Ecto neural progenitor cell (in vitro differentiated cells): ENCODE measurements at places on chromosomes 5 and 9.

DNA sequence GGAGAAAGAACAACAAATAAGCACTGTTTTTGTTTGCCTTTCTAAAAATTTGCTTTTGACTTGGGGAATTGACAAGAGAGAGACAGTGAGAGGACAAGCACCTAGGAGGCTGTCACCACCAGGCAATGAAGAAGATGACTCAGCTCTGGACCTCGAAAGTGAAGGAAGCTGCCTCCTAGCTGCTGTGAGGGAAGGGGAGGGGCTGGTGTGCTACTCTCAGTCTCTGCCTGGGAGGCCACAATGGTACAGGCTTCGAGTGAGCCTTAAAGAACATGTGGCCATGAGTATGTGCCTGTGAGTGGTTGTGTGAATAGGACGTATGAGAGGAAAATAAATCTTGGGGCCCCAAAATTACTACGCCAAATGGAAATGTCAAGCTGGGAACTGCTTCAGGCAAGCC, 7.1 kb upstream of the PLK2 start:
- DNase-seq = no peak

DNA sequence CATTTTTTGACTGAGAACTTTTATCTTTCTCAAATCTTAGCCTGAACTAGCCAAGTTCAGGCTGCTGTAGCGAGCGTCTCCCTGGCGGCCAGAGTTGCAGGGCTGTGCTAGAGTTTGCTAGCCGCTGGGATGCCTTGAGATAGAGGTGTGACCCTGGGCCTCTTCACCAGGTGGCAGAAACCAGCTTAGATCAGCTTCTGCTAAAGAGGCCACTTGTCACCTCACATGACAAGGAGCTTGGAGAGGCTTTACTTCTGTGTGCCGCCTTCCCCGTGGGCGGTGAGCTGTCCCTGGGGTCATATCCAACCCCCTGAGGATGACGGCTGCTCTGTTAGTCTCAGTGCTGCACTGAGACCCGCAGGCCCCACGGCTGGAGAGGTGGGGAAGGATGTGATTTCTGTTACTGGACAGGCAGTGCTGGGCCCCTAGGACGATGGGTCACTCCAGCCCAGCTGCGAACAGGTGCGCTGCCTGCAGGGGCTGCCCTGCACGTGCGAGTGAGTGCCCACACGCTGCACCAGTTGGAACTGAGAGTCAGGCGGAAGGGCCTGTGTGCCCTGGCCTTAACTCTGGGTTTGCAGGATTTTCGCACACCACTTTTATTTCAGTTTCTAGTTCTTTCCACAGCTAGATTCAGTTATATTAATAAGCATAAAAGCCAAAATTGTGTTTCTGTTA, 63.8 kb downstream of the EHMT1 start:
- DNase-seq = no peak

GRCh38 chr5:126357585-126358342, 65.4 kb upstream of the GRAMD2B start:
- no peak for DNase-seq

- peak; percentile 61 for DNase-seq
Measured at GRCh38 chr5:10590226-10590999, 26.5 kb downstream of the ANKRD33B start.

DNA sequence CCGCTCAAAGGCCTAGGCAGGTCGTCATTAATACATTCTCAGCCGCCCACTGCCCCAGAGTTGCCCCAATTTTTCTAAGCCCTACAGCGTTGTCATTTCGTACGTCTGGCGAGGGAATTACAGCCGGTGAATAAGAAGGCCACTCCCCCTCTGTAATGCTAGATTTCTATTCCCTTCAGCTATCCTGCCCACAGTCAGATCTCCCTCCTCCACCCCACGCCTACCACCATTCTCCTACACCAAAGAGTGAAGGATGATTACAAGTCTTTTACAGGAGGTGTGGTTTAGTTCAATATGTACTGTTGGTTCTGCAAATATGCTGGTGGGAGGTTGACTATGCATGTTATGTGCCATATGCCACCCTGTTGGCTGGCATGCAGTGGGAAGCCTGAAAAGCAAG, 83.7 kb upstream of the SMIM15 start:
- no peak for DNase-seq

- DNase-seq = no peak
Measured at GRCh38 chr5:5481206-5481605, 58.7 kb downstream of the ICE1 start.

- DNase-seq = no peak
Measured at GRCh38 chr5:23466401-23466912, 41.0 kb upstream of the PRDM9 start.

GRCh38 chr5:77028631-77029375, 1.4 kb upstream of the AGGF1 start:
- DNase-seq = no peak

GRCh38 chr5:148791334-148791667, 35.1 kb upstream of the ADRB2 start:
- DNase-seq = no peak

DNA sequence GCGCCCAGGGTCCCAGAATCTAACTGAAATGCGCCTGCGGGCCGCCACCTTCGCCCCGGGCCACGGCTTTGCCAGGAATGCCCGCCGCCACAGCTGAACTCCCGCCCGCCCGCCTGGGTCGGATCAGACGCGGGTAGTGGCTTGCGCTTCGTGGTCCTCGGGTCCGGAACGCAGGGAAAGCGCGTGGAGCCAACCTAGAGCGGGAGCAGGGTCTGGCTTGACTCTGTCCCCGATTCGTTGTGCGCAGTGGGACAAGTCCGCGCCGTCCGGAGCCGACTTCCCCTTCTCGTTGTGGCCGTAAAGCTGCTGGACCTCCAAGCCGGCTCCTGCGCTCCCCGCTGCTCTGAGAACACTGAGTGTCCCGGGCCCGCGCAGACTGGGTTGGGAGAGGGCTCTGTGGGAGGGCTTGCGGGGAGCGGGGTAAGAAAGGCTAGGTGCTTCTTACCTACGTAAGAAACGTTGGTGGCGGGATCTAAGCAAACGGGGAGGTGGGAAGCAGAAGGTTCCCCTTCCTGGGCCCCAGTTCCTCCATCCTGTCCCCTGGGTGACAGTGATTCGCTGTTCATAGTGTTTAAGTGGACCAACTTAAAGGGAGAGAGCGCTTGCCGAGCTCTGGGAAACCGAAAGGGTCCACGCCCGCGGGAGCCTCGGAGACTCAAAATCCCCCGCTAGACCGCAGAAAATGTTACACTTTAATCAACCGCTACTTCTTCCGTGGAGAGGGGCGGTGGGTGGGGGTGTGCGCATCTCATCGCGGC, 4.4 kb upstream of the FOXE1 start:
- DNase-seq = no peak

DNA sequence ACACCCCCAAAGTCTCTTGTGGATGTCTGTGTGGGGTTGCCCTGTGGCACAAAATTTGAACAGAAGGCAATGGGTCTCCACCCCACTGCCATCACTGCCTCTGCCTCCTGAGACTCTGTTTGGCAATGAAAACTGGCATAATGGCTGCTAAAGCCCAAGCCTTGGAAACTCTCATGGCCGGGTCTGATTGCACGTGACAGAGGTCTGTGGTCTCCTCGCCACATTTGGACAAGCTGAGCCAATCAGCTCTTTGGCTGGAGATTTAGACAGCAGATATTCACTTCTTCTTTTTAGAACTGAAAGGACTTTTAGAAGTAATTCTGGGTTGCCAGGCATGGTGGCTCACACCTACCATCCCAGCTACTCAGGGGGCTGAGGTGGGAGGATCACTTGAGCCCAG, 5.5 kb downstream of the GGTA1 start:
- DNase-seq = no peak

GRCh38 chr5:134555223-134555889, 29.9 kb downstream of the JADE2 start:
- no peak for DNase-seq
